ENCODE measurements at places on chromosomes 5 and 9.
A peak's percentile ranks its signal among the peaks of the same experiment; 100 is the strongest.

- DNase-seq = no peak
These were observed 192.8 kb downstream of the CDH18 start for GRCh38 chr5:19795218-19795617.

GRCh38 chr9:75071530-75072122 is 16.3 kb downstream of the NMRK1 start:
- DNase-seq = peak; percentile 63

DNA sequence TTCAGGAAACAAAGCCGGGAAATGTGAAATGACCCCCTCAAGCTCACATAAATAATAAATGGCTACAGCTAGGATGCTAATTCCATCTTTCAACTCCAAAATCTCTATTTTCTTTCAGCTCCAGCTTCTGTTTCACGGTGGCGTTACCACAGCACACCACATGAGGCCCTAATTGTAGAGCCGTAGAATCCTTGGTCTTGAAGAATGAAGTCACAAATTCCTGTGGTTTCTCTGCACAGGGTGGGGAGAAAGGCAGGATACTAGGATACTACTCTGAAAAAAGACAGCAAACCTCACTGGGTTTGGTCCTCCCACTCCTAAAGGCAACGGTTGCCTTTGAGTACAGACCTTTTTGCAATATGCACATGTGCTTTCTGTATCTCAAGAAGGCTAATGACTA is 13.9 kb upstream of the RARS1 start:
- DNase-seq = no peak

DNA sequence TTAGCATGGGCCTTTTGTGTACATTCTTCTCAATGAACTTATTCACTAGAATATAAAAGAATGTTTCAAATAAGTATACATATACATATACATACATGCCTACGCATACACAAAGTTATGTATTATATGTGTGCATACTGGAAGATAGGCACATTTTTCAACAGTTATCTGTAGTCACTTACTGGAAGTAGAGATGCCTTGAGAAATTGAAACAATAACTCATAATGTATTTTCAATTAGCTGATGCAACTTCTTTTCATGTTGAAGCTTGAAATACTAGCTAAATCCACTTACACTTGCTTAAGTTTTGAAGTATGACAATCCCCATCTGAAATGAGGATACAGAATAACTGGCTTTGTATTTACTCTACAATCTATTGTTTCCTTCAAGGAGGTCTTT is 469.0 kb upstream of the PTGER4 start:
- no peak for DNase-seq

DNA sequence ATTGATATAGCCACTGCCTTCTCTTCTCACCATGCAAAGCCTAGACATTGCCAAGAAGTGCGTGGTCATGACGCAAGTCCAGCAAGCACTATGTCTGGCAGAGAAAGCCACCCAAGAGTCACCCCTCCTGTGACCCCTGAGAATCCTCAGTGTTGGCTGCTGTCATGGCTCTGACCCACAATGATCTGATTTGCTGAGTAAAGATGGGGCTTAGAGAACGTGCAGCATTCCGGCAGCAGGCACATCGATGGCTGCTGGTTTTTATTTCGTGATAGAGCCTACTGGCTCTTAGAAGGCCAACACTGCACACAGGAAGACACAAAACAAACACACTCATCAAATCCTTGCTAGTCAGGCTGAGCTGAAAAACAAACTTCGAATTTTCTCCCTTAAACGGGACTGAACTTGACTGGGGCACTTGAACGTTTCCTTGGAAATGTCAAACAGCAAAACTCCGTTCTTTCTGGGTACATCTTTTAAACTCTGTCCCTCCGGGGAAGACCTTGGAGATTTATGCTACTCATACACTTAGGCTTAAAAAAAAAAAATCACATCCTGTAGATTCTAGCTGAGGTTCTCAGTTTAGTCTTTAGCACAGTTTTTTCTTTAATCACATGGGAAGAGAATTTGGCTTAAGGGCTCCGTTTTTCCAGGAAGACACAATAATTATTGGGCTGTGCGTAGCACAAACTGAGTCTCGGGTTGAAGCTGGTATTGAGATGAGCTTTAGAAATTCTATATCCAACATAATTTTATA is 88.2 kb upstream of the BASP1 start:
- no peak for DNase-seq
